ENCODE measurements at places on chromosomes 2 and 18. TPM values are rescaled to one million over a fixed set of nuclear protein-coding genes. Genes with fewer than 3 reads are reported as not detected.
A peak's percentile ranks its signal among the peaks of the same experiment; 100 is the strongest.

DNA sequence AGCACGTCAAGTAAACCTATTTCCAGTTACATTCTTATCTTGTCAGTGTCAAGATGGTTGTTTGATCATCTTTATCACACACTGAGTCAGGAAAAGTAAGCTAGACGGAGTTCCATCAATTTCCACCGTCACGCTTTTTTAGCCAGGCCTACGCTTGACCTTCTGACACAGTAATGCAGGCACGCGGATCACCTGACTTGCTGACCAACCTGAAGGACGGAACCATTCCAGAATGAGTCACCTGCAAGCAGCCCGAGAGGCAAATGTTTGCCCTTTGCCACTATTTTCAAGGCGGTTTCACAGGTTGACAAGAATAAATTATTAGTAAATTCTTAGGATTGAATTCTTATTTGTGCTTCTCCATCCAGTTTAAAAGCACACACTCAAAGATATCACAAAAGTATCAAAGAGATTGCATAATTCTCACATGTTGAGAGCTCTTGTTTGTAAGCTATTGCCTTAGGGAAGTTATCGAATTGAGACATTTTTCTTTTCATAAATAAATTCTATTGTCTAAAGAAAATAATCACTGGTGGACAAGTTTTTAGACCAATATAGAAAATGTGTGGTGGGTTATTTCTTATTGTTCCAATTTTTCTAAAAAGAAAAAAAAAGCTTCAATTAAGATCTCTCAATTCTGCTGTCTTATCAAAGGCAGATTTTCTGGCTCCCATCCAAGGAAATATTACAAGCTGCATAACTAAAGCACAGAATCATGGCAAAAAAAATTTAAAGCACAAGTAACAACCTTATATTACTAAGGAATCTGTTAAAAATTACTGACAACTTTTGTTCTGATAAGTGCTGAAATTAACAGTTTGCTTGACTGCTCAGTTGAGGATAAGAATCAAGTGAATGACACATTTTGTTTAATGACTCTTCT, 31.9 kb downstream of the UXS1 start:
- DNase-seq, result no peak

GRCh38 chr2:11681722-11682589, 12.0 kb upstream of the NTSR2 start:
- no peak for DNase-seq

DNA sequence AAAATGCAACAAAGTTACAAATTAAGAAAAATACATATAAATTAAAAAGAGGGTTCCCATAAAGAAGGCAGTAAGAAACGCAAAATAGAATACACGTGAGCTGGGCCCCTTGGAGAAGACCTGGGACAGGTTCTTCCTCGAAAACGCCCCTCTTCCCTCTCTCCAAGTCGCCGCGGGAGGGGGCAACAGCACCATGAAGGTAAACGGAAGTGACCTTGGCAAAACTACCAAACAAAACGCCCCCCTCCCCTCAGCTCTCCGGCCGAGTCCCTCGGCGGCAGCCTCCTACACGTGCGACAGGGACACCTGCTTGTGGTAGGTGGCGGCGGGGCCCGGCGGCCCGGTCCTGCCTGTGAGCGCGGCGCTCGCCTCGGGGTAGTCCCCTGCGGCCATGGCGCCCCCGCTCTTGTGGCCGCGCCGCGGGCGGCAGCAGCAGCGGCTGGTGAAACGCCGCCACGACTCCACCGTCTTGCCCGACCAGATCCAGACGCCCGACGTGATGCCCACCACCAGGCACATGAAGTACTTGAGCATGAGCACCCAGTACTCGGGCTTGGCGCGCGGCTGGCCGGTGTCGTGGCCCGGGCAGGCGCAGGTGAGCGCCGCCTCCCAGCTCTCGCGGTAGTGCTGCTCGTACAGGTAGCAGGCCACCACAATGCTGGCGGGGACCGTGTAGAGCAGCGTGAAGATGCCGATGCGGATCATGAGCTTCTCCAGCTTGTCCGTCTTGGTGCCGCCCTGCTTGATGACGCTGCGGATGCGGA, 2.8 kb downstream of the FZD5 start:
- DNase-seq, result no peak

GRCh38 chr2:159169187-159169586, 117.3 kb downstream of the WDSUB1 start:
- no peak for DNase-seq

The EMX1 gene
- total RNA-seq, result not detected

DNA sequence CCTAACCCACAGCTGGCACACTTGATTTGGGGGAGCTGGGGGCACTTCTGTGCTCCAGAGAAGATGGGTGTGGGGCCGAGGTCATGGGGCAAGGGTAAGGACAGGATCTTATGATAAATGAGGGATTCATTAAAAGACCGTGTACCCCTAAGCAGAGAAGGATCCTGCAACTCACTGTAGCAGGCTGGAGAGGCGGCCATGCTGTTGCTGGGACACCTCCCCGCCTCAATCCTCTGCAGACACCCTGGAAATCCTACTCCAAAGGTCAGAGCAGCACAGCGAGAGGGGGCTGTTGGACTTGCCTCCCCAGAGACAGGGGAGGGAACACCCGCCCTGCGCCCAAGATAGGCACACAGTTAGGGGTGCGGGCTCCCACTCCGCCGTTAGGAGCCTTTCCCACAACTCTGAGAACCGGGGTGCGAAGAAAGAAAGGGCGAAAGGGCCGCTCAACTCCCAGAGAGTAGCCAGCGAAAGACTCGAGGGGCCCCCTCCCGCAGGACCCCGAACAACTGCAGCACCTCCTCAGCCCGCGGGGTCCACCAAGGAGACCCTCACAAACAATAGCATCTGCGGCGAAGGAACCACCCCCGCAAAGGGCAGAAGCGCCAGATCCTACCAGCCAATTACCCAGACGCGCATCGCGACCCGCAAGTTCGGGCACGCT, 1.4 kb downstream of the PARD6G start:
- DNase-seq, result peak; percentile 34

GRCh38 chr2:152638056-152638455, 79.2 kb downstream of the PRPF40A start:
- DNase-seq, result no peak

Data from right atrium auricular region (tissue), 2 donors.